ENCODE measurements at places on chromosomes 13 and 19. TPM values are rescaled to one million over a fixed set of nuclear protein-coding genes. Genes with fewer than 3 reads are reported as not detected.

KCNJ14 gene
- total RNA-seq: 2.0 TPM

DPP9 gene
- 46.8 TPM for total RNA-seq

TEX26 gene
- not detected for total RNA-seq

WASF3 gene
- total RNA-seq: 79.7 TPM

SWSAP1 gene
- total RNA-seq: 3.5 TPM

AMER2 gene
- total RNA-seq: 4.1 TPM

MISP3 gene
- total RNA-seq: 0.39 TPM

MISP gene
- total RNA-seq: 0.14 TPM

HCST gene
- not detected for total RNA-seq

DNA sequence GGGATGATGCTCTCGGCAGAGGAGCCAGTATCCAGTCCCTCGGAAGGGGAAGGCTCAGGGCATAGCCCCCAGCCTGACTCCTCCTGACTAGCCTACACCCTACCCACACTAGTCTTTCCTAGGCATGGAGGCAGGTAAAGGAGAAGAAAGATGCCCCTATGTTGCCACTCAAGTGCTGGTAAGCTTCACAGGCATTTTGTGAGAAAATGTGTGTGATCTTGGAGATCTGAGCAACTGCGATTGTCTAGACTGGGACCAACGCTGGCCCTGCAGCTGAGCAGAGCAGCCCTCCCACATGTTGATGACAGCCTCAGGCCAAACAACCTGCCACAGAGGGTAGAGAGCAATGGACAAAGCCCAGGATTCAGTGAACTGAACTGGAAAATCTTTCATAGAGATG lies 11.7 kb upstream of the ATP12A start:
- DNase-seq: no peak

- no peak for DNase-seq
These were observed 197.4 kb downstream of the DLEU7 start for GRCh38 chr13:50646070-50646469.

DNA sequence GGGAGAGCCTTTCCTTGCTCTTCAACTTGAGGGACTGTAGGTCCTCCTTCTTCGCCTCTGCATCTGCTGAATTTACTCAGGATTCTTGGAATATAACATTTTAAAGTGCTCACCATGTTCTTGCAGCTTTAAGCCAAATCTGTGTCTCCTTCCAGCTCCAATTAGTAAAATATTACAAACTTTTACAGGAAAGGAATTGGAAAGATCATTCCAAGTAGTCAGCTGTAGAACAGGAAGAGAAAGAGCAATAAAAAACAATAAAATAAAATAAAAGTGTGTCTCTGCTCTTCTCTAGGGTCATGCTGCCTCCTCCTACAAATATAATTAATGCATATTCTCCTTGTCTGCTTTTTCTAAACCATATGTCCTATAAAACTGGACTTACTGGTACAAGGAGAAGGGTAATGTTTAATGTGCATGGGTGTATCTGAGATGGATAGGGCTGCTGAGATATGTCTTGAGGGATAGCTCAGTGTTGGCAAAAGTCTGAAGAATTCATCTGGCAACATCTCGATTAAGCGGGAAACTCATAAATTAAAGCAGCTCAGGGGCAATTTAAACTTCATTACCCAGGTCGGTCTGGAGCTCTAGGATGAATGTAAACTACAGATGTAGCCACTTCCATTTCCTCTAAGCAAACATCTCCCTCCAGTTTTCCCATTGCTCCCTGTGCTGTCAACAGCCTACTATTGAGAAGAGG lies 25.0 kb downstream of the ENOX1 start:
- no peak for DNase-seq

- DNase-seq: peak; percentile 51
These were observed 24.8 kb downstream of the C2CD4C start for GRCh38 chr19:383922-384798.

DNA sequence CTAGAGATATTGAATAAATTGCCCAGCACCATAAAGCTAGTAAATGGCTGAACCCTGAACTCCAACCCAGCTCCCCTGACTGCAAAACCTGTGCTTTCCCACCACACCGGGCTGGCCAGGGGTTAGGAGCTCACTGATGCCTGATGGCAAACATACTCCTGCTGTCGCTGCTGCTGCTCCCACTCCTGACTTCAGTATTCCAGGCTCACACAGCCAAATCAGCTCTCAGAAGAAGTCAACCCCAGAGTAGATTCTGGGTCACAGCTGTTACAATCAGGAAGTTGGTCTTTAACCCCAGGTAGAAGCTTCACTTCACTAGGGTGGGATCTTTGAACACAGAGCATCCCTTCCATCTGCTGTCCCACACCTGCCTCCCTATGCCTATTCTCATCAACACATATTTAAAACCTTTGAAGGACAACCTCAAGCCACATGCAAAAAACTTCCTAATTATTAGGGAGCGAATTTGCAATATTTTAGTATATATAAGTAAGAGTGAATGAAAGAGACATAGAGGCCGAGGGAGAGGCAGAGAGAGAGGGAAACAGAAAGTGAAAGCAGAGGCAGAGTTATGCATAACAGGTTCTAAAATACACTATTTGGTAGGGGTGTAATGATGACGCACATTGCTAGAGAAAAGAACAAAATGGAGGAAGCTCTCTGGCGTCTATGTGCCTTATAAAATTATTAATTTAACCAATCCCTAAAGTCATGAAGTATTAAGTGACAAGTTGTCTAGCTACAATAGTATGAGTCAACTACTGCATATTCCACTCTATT lies 99.4 kb upstream of the SERP2 start:
- DNase-seq: no peak

DNA sequence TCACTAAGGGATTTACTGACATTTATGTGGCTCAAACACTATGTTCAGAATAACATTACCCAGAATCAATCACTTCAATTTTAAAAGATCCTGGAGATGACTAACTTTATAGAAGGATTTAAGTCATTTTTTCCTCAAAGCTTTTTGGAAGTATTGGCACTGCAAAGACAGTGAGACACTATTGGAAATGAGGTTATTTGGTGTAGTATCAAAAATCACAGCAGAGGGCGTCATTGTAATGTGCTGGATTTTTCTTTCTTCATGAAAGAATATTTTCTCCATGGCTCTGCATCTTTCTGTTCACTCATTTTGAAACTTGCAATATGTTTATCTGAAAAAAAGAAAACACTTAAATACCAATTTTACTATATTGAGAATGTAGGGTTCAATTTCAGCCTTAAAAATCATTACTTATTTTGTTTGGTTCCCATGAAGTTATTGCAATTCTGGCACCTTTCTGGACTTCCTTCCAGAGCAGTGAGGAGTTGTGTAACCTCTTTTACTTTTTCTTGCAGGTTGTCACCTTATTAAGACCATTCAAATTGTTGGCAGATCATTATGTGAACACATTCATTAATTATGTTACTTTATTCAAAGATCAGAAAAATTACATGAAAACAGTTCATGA lies 3.7 kb upstream of the CSNK1A1L start:
- peak; percentile 26 for DNase-seq

GRCh38 chr19:56637976-56638555 lies 4.9 kb upstream of the SMIM17 start:
- peak; percentile 46 for DNase-seq

GRCh38 chr19:38931521-38931793 lies 713 bp downstream of the MRPS12 start:
- no peak for DNase-seq

DNA sequence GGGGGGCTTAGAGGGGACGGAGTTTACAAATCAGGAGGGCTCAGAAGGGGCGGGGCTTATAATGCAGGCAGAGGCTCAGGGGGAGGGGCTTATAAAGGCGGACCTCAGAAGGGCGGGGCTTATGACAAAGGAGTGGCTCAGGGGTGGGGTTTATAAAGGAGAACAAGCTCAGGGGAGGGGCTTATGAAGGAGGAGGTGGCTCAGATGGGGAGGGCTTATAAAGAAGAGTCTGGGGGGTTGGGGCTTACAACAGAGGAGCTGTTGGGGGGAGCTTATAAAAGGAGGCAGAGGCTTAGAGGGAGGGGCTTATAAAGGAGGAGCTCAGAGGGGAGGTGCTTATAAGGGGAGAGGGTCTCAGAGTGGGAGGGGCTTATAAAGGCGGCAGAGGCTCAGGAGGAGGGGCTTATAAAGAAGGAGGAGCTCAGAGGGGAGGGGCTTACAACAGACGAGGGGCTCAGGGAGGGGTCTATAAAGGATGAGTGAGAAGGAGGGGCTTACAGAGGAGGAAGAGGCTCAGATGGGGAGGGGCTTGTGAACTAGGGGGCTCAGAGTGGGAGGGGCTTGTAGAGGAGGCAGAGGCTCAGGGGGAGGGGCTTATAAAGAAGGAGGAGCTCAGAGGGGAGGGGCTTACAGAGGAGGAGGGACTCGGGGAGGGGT lies 1.0 kb downstream of the SMIM24 start:
- DNase-seq: no peak
